Jurkat, Clone E6-1 (cell line): ENCODE measurements at places on chromosomes 3 and 15.

DNA sequence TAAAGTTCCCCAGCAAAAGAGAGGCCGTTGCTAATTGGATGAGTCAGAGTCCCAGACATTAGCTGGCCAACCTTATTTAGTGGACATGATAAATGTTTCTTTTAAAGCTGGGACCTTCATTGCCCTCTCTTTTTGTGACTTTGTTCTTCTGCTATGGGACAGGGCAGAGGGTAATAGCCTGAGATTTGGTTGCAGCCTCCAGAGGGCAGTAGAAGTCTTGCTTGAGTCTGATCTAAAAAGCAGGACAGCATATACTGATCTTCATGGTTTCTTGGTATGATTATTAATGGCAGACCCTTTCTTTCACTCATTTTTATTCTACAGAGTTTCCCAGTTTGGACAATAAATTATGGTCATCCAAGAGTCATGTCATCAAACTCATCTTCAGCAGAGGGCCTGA, 25.1 kb upstream of the ZKSCAN7 start:
- DNase-seq, result peak; percentile 37

- DNase-seq, result no peak
These were observed 149.9 kb upstream of the RASGRP1 start for GRCh38 chr15:38714309-38715072.

DNA sequence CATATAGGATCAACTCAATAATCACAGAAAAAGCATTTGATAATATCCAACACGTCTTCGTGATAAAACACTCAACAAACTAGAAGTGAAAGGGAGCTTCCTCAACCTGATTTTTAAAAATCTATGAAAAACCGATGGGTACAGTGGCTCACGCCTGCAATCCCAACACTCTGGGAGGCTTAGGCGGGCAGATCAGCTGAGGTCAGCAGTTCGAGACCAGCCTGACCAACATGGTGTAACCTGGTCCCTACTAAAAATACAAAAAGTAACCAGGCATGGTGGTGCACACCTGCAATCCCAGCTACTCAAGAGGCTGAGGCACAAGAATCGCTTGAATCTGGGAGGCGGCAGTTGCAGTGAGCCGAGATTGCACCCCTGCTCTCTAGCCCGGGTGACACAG, 2.2 kb upstream of the MFGE8 start:
- no peak for DNase-seq

DNA sequence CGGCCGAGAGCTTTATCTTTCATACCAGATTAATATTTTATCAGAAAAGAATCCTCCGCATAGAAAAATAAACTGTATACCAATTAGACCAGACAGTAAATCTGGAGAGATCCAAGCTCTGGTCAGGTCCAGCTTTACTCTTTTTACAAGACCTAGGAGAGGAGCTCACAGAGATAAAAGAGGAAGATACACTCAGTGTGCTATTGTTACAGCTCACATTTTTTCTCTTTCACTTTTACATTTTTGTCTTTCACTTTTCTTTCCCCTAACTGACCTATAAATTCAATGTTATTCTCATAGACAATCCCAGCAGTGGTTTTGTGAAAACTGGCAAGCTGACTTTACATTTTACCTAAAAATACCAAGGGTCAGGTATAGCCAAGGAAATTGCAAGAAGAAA, 55.8 kb downstream of the GUCA1C start:
- DNase-seq, result no peak

GRCh38 chr3:172877011-172877410, 126.5 kb downstream of the ECT2 start:
- DNase-seq, result no peak

DNA sequence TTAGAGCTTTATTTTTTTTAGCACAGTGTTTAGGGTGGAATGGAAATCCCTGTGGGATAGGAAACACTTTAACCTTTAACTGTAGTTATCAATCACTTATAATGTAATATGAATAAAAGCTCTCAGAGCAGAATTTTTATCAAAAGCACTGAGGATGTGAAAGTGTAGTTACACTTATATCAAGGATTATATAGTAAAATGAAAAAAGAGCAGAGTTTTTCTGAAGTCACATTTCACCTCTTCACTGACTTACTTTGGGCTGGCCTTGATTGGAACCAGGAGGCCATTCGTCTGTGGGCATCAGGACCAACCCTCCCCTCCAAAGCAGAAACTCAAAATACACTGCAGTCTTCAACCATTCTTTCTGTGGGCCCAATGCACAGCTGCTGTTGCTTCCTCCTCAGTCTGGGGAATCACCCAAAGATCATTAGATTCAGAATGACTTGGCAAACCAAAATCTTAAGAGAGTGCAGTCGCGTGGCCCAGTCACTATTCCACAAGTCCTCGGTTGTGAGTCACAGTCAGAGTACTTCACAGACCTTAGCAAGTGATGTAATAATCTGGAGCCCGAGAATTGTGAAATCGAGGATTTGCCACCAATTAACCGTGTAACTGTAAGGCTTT, 132.6 kb upstream of the COL8A1 start:
- DNase-seq, result no peak
